ENCODE measurements at places on chromosomes 13 and 19. TPM values are rescaled to one million over a fixed set of nuclear protein-coding genes. Genes with fewer than 3 reads are reported as not detected.

- DNase-seq: no peak
Measured at GRCh38 chr13:40488869-40489391, 177.5 kb downstream of the FOXO1 start.

DNA sequence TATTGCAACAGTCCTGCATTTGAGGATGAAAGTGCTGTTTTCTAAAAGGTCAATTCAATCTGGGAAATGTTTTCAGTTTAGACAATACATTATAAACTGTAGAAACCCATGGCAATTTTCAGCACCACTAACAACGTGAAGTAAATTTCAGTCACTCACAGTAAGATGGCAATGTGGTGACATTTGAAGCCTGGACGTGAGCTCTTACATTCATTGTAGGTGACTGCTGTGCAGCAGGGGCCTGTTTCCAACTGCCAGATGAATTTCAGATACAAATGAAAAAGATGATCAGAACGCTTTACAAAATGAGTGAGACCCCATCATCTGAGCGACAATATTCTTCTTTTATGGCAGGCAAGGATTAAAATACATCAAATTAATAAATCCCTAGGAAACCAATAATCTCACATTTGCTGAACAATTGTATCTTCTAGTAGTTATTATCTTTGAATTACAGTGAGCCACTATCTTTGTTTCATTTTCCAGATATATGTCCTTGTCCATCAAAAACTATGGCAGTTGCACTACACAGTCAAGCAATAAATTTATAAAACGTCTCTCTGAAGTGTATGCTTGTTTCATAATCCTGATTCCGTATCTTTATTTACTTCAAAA, 1816.8 kb downstream of the OLFM4 start:
- DNase-seq: no peak

GRCh38 chr13:93266681-93267080, 40.1 kb downstream of the GPC6 start:
- DNase-seq: no peak

- DNase-seq: no peak
Measured at GRCh38 chr19:3620145-3620816, 6.3 kb downstream of the CACTIN start.

GRCh38 chr19:46224773-46225172, 4.8 kb upstream of the IGFL1 start:
- DNase-seq: no peak

- peak; percentile 62 for DNase-seq
Measured at GRCh38 chr19:47707135-47707925, 5.9 kb upstream of the EHD2 start.

The FSD1 gene
- total RNA-seq: 0.13 TPM

The PBX4 gene
- total RNA-seq: 0.53 TPM

The ZNF765 gene
- total RNA-seq: 17.9 TPM

The UNC13A gene
- not detected for total RNA-seq

The CCL25 gene
- total RNA-seq: not detected

The EHD2 gene
- 67.5 TPM for total RNA-seq
